ENCODE measurements at places on chromosomes 2 and 18. TPM values are rescaled to one million over a fixed set of nuclear protein-coding genes. Genes with fewer than 3 reads are reported as not detected.
A peak's percentile ranks its signal among the peaks of the same experiment; 100 is the strongest.

ACMSD gene
- total RNA-seq = not detected

GRP gene
- not detected for total RNA-seq

ABCB11 gene
- total RNA-seq = 18.4 TPM

CYP1B1 gene
- total RNA-seq = 32.9 TPM

TMEM198 gene
- 1.6 TPM for total RNA-seq

DNA sequence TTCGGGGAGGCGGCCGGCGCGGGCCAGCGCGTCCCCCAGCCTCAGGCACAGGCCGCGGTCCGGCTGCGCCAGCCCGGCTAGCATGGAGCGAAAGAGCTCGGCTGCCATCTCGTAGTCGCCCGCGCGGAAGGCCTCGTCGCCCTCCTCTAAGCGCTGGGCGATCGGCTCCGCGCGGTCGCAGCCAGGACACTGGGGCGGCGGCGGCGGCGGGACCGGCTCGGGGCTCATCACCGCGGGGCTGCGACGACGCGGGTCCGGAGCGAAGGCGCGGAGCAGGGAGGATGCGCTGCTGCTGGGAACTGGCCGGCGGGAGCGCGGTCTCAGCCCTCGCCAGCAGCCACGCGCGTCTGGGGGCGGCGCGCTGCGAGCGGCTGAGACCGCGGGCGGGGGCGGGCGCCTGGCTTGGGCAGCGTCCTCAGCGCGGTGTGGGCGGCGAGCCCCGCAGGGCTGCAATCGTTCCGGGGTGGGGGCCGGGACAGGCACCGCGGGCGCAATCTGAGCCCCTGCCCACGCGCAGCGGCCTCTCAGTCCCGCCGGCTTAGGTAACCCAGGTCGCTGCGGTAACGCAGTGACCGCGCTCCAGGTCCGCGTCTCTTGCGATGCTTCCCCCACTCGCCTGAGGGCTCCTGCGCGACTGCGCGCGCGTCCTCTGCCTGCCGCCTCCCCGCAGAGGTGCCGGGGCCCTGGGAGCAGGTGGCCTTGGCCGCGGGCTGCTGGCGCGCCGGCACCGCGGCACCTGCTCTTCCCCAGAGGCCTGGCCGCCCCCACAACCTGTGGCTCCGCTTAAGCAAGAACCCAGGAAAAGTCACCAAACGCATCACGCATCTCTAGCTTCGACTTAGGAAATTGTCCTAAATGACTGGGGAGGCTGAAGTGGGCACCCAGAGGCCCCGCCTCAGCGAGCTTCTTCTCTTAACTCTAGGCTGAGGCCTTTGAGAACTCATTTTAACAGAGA lies at the start of gene LONRF2:
TSS of gene LONRF2 (minus strand) at position 636 of the 955 bp plus-strand sequence. CDS start at position 228, 408 bp downstream.
- peak; percentile 58 for DNase-seq

- no peak for DNase-seq
Measured at GRCh38 chr18:56517196-56517595, 121.2 kb downstream of the TXNL1 start.

DNA sequence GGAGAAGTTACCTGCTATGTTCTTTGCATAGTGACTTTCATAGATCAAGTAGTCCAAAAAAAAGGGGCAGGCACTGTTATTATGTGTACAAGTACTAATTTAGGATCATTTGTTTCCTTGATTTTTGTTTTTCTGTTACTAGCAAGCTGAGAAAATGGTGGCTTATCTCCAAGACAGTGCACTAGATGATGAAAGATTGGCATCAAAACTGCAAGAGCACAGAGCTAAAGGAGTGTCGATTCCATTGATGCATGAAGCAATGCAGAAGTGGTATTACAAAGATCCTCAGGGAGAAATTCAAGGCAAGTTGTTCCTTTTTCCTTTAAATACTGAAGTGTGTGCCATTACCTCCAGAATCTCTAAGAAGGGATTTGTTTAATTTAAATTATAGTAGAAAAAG lies 19.6 kb upstream of the KCNJ13 start:
- no peak for DNase-seq

DNA sequence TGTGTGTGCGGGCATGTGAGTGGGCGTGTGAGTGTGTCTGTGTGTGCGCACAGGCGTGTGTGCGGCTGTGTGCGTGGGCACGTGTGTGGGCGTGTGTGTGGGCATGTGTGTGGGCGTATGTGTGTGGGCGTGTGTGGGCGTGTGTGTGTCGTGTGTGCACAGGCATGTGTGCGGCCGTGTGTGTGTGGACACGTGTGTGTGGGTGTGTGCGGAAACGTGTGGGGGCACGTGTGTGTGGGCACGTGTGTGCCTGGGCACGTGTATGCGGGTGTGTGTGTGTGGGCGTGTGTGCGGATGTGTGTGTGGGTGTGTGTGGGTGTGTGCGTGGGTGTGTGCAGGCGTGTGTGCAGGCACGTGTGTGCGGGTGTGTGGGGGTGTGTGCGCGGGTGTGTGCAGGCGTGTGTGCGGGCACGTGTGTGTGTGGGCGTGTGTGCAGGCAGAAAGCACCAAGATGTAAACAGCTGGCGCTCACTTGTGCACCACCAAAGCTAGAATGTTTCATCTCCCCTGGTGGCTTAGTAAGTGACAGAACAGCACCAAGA lies 31.2 kb upstream of the ALKAL2 start:
- no peak for DNase-seq

- no peak for DNase-seq
Measured at GRCh38 chr2:220789961-220790360, 782.1 kb downstream of the EPHA4 start.

DNA sequence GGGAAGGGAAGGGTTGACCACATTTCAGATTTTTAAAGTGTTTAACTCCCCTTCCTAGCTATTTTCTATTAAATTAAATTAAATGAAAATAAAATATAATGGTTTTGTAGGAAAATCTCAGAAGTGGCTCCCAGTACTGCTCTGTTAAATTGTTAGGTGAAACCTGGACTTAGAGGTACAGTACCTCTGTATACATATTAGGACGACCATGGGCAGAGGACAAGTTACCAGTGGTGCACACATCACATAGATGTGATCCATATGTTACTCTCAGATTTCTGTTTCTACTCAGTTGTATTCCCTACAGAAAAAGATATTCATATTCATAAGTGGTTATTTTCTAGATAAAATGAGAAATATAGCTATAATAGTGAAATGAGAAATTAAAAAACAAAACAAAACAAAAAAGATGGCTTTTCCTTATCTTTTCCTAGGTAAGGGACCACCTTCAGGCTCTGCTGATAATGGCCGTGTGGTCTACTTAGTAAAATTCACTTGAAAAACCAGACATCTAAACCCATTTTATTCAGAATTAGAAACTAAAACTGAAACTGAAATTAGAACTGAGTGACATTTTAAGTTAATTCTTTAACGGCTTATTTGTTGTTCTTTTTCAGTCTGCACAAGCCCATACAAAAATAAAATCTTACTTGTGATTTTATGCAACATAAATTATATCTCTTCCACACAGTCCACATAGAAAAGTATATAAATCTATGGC lies 832.5 kb upstream of the CHAC2 start:
- DNase-seq = no peak

- DNase-seq = no peak
Measured at GRCh38 chr2:191287820-191288219, 42.6 kb downstream of the MYO1B start.

DNA sequence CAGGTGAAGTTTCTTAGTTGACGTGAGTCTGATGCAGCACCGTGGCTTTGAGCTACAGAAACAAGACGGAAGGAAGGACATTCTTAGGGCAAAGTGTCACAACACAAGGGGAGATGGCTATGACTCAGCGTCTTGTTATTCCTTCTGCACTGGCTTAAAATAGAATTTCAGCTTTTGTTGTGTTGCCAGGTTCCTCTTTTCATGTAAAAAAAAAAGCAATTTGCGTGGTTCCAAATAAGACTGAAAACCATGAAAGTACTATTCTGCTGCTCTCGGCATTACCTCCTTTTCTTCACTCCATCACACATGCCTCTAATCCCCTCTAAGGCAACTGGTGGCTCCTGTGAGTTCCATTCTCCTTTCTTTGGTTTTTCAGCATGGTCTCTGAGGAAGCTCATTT lies 150.1 kb downstream of the ANTXR1 start:
- DNase-seq = no peak

DNA sequence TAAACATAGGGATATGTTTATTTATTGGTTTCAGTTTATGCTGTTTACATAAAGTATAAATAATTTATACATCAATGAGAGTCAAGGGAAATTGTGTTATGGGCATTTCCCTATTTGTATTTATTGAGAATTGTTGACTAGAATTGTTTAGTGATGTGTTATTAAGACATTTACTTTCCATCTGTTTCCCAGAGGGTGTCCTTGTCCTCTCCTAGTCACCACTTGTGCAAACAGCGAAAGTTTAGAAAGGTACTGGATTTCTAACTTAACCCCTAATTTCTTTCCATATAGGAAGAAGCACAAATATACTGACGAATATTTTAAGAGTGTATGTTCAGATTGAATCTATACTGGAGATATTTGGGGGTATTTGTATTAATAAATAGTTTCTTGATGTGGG lies 6.7 kb downstream of the UBE2E3 start:
- DNase-seq = no peak

GRCh38 chr2:212871597-212871996 lies 279.8 kb downstream of the IKZF2 start:
- no peak for DNase-seq

- DNase-seq = no peak
Measured at GRCh38 chr2:97788986-97789644, 75.7 kb downstream of the ZAP70 start.

All from breast epithelium (tissue), 4 donors.